ENCODE measurements at places on chromosomes 5 and 9.

- no peak for DNase-seq
These were observed 68.8 kb upstream of the NTRK2 start for GRCh38 chr9:84600739-84601138.

DNA sequence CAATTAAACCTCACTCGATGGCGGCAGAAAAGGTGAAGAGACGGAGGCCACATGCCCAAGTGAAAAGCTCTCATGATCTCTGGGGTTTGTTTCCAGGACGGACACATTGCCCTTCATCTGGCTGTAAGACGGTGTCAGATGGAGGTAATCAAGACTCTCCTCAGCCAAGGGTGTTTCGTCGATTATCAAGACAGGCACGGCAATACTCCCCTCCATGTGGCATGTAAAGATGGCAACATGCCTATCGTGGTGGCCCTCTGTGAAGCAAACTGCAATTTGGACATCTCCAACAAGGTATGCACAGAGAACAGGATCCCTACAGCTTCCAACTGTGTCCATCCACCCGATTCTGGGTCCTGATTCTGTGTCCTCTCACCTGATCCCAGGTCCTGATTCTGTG lies 74.5 kb upstream of the CTSL start:
- DNase-seq, result no peak

GRCh38 chr9:14749741-14750211 lies 27.2 kb upstream of the CER1 start:
- no peak for DNase-seq

DNA sequence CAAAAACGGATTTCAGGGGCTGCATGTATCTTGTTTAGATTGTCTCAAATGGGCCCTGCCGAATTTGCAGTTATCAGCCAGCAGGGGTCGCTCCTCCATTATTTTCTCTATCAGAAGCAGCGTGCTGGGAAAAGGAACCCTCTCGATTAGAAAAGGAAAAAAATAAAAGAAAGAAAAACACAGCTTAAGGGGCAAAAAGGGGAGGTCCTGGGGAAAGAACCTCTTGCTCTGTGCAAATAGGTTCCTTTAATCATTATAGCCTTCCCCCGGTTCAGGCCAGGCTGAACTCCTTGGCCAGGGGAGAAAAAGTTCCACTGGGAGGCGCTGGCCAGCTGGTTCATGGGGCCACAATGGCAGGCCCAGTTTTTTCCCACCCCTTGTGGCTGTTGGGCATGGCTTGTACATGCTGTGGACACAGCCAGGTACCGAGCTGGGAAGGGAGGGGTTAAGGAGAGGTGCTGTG lies 25.0 kb upstream of the CAPSL start:
- DNase-seq, result no peak

- no peak for DNase-seq
These were observed 781 bp downstream of the FOXD1 start for GRCh38 chr5:73447530-73448462.

DNA sequence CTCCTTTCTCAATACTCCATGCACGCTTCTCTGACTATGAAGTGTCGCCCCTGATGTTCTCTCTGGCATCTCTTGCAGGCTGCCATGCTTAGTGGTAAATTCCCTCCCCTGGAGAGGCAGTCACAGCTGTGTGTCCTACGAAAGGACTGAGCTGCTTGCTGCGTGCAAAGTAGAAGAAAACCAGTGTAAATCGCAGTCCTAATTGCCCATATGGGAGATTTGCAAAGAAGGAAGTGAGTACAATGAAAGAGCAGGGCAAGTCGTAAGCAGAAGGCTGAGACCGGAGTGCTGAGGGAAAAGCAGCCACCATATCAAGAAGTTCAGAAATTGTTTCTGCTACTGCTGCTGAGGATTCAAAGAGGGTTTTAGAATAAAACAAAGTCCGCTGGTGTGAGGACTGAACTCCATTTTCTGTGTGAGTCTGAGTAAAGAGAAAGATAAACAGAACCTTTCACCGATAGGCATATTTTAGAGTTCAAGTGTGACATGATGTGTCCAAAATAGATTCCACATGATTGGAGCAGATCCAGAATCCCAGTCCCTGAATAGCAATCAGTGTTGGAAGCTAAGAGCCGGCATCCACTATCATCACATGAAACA lies 507.8 kb upstream of the MPDZ start:
- no peak for DNase-seq

- DNase-seq, result no peak
These were observed 129.1 kb upstream of the BOD1 start for GRCh38 chr5:173745557-173745956.

DNA sequence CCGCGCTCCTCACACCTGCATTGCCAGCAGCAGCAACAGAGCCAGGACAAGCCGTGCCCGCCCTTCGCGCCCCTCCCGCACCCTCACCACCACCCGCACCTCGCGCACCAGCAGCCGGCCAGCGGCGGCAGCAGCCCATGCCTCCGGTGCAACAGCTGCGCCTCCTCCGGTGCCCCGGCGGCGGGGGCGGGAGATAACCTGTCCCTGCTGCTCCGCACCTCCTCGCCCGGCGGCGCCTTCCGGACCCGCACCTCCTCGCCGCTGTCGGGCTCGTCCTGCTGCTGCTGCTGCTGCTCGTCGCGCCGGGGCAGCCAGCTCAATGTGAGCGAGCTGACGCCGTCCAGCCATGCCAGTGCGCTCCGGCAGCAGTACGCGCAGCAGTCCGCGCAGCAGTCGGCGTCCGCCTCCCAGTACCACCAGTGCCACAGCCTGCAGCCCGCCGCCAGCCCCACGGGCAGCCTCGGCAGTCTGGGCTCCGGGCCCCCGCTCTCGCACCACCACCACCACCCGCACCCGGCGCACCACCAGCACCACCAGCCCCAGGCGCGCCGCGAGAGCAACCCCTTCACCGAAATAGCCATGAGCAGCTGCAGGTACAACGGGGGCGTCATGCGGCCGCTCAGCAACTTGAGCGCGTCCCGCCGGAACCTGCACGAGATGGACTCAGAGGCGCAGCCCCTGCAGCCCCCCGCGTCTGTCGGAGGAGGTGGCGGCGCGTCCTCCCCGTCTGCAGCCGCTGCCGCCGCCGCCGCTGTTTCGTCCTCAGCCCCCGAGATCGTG lies 517 bp downstream of the KCNN2 start:
- no peak for DNase-seq

DNA sequence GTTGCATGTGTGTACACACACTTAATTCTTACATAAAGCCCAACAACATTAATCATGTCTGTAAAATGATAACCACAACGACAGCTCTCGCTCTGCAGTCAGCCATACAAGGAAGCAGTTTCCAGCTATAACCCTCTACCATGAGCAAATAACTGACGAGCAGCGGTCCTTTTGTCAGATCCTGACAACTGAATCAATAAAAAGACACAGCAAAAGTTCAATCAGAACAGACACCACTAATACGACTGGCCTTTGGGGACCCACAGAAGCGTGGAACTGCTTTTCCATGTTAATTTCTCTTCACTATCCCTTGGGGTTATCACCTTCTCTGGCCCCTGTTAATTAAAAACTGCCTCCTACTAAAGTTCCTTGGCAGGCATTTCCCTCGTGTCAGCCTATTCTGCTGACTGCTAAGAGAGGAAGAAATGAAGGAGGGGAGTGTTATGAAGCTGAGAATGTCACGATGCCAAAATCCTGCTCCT lies 722.8 kb upstream of the GRAMD2B start:
- DNase-seq, result no peak

DNA sequence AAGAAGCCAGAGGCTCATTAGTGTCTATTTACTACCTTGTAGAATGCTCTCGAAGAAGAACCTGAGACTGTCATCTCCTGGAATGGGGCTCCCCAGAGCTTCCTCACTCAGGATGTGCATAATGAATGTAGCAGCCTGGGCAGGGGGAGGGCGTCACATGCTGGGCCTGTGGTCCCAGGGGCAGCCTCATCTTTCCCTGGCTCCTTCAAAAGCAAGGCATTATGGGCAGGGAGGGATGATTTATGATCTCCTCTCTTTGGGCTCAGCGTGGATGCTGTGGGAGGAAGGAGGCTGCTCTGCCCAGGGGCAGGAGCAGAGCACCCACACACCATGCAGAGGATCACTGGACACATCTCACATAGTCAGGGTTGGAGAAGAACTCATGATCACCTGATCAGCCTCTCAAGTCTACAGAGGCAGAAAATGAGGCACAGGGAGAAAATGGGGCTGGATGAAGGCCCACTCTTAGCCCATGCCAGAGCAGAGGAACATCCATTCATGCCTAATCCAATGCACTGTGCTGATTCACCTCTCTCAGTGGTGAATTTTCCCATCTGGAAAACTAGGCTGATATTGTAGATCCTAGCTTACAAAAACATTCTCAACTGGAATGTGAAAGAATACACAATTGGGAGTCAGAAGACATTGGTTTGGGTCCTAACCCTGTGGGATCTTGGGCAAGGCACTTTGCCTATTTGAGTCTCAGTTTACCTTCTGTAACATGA lies 173.7 kb downstream of the CARTPT start:
- DNase-seq, result no peak

DNA sequence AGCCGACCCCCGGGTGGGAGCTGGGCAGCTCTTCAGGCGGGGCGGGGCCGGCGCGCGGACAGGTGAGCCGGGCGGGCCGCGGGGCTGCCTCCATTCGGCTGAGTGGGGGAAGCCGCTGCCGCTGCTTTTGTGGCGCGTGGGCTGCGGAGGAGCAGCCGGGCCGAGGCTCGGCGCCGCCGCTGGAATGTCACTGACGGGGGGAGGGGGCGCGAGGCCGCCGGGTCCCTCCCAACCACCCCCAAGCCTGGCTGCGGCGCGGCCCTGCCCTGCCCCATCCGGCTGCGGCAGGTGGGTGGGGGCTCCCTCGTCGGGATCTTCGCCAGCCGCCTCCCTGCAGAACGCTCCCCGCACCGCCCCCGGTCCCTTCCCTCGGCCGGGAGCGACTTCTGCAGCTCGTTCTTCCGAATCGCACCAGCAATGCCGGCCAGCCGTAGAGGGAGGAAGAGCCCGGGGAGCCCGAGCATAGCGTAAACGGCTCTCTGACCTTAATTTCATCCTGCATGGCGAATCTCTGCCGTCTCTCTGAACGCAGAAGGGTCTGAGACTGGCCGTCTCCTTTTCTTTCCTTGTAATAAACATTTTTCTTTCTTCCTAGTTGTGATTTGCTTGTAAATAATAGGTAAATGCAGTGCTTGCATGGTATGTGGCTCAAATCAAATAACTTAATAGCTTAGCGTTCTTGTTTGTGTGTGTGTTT lies 505 bp downstream of the SPTAN1 start:
- DNase-seq, result peak; percentile 24

- DNase-seq, result no peak
These were observed 68.0 kb upstream of the MAMDC2 start for GRCh38 chr9:69975681-69976080.

DNA sequence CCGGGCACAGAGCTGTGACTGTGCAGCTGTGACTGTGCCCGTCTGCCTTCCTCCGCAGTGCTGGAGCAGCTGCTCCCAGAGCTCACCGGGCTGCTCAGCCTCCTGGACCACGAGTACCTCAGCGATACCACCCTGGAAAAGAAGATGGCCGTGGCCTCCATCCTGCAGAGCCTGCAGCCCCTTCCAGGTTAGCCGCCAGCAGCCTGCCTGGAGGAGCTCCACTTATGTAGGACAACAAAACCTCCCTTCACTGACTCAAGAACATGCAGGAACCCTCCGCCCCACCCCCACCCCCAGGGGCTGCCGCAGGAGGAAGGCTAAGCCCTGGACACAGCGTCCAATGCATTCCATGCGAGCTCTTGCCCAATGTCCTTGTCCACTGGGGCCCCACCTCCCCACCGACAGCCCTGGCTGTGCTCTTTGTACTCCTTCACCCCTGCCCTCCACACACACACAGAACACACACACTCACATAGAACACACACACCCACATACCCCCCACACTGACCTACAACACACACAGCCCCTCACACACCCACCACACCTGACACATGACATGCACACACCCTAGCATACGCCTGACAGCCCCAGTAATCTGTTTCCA lies 27.9 kb downstream of the AFAP1L1 start:
- no peak for DNase-seq

DNA sequence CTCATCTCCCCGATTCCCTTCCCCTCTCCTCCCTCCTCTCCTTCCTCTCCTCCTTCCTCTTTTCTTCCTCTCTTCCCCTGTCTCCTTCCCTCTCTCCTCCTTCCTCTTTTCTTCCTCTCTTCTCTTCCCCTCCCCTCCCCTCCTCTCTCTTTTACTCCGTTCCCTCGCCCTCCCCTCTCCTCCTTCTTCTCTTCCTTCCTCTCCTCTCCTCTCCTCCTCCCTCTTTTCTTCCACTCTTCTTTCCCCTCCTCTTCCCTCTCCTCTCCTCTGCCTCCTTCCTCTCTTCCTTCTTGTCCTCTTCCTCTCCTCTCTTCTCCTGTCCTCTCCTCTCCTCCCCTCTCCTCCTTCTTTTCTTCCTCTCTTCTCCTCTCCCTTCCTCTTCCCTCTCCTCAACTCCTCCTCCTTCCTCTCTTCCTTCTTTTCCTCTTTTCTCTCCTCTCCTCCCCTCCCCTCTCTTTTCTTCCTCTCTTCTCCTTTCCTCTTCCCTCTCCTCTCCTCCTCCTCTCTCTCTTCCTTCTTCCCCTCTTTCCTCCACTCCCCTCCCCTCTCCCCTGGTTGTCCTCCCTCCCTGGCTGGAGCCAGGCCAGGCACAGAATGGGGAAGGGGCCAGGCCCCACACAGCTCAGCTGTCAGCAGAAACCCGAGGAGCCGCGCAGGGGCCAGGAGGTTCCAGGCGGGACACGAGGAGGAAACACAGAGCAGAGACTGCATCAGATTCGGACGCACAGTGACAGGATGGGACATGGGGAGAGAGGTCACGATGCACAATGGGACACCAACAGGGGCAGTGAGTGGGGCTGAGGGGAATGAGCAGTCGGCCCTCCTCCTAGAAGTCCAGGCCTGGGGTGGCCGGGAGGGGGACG lies 48.0 kb downstream of the CAMK2A start:
- DNase-seq, result no peak

- DNase-seq, result no peak
These were observed 8.0 kb downstream of the EBF1 start for GRCh38 chr5:159091596-159092331.

DNA sequence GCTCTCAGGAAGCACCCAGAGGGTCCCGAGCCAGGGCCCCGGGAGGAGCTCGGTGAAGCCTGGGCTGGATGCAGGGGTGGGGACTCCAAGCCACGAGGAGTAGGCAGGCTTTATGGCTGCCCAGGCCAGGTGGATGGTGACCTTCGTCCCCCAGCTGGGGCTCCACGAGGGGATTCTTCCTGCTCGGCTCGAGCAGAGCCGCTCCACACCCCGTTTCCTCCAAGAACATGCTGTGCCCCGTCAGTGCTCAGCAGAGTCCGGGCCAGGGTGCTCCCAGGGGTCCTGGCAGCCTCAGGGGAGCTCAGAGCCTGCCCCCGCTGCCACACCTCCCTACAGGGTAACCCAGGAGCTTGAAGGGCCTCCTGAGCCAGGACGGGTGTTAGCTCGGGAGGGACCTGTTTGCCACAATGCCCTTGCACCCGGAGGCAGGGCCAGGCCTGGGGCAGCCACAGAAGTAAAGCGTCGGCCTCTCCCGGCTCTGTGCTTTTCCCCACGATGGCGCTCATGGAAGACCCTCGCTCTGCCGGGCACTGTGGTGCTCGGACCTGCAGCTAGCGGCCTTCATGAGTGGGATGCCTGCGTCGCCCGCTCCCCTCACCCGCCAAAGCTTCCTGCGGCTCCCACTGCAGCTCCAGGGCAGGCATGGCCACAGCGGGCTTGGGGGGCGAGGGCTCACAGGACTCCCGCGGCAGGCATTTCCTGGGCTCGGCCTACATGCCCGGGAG lies 86.8 kb downstream of the KCNT1 start:
- no peak for DNase-seq

- DNase-seq, result no peak
These were observed 5.7 kb downstream of the EDIL3 start for GRCh38 chr5:84378961-84379360.

Measured in stimulated activated CD8-positive, alpha-beta memory T cell treated with anti-CD3 and anti-CD28 coated beads, Interleukin-2, amount 100 ng/mL, for 1 hour (primary cell).